Putamen (tissue), 1 donor: ENCODE measurements at places on chromosomes 1 and 21.
A peak's percentile ranks its signal among the peaks of the same experiment; 100 is the strongest.

DNA sequence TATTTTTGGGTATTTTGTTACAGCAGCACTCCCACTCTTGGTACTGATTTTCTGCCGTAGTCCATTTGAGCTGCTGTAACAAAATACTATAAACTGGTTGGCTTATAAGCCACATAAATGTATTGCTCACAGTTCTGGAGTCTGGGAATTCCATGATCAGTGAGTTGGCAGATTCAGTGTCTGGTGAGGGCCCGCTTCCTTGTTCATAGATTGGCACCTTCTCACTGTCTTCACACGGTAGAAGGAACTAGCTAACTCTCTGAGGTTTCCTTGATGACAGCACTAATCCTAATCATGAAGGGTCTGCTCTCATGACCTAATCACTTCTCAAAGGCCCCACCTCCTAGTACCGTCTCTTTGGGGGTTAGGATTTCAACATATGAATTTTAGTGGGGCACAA, 85.2 kb downstream of the HHAT start:
- DNase-seq, result no peak

DNA sequence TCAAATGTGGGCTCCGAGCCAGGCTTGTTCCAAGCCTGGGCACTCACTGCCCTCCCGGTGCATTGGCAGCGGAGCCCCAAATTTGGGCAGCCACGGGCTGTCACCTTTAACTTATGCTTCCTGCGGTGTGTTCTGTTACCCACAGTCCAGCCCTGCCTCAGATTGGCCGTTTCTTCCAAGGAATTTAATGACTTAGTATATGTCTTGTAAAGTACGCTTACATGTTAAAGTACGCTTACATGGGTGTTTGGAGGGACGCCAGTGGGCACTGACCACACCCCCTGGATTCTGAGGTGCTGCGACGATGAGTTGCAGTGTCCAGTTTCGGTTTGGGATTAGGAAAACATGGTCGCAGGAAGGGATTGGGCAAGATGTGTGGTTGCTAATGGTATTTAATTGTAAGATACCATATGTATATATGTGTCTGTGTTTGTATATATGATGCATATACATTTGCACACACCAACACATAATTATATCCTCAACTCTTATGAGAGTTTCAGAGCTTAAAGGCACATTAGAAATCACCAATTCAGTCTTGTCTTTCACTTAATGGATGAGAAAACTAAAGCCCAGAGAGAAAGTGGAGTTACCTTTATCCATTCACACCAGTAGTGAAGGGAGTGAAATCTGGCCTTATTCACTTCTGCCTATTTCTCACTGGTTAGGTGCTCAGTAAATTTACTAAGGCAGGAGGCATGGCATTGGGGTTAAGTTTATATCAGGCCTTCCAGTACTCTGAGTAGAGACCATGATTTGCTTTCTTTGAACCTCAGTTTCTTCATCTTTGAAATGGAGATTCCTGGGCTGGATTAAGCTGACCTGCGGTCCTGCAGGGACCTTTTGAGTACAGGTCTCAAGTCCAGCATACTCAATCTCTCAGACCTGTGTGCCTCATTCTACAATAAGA, 1.0 kb downstream of the SMYD2 start:
- no peak for DNase-seq

- DNase-seq, result no peak
These were observed 448.5 kb upstream of the B3GALT2 start for GRCh38 chr1:193634876-193635275.

DNA sequence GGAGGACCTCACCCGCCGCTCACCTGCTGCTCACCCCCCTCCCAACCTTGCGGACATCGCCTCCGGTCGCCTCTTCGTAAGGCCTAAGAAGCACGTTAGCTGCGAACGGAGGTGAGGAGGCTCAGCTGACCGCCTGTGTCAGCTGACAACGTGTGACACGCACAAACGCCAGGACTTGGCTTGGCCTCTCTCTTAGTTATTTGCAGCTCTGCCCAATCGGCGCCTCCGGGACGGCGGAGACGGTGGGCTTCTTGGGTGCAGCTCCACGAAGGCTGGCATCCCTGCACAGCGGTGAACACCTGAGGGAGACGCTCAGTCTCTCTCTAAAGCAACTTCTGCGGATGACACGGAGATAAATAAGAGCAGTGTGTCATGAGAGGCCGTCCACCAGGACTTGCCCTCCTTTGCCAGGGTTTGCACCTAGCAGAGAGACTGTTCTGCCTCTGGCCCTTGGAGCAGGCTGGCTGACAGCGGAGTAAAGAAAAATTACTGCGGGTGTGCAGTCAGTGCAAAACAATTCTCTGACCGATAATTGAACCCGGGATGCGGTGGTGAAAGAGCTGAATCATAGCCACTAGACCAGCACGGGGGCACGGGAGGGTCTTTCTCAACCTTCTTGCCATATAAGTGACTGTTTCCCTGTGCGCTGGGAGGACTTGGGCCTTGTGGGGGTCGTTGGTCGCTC, 318.9 kb downstream of the FAM72C start:
- no peak for DNase-seq

DNA sequence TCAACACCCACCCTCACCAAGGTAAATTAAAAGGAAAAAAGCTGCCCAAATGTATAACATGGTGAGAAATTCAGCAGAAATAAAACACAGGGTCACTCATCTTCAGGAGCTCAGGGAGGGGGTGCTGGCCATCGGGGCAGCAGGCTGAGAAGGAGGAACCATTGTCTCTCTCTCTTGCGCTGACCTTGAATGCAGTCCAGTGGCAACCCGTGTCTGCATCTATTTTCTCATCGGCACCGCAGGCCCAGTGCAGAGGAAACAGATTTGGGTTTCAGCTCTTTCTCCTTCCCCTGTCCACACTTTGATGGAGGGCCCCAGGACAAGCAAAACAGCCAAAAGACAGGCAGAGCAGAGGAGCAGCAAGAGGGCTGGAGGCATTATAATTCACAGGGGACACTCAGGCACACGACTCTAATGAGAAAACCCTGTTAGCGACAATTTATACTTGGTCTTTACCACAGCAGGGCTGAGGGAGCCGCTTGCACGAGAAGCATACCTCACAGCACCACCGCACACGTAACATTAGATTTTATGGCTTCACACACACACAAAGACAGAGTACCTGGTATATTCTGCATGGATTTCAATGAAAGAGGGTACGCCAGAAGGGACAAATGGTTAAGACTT, 18.6 kb downstream of the MKNK1 start:
- DNase-seq, result no peak

- DNase-seq, result no peak
These were observed 34.4 kb downstream of the PHC2 start for GRCh38 chr1:33396188-33397124.

GRCh38 chr1:168083456-168084325, 53.0 kb downstream of the GPR161 start:
- DNase-seq, result no peak

DNA sequence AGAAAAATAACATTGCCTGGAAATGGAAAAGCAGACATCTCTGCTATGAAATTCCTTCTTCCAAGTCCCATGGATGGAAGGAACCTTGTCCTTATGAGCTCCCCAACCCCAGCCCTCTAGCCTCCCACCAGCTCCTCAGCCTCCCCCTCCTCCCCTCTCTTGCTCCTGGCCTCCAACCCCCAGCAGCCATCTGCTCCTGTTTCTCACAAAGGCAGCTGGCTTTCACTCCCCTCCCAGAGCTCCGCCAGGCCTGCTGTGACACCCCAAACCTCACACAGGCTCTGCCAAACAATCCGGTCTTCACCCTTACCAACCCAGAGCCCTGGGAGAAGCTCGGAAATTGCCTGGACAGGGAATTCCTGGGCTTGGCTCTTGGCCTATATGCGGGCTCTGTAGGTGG, 69.2 kb downstream of the KLHDC7A start:
- no peak for DNase-seq

GRCh38 chr1:109632671-109633346, 13.2 kb downstream of the AMPD2 start:
- DNase-seq, result no peak

GRCh38 chr1:21313886-21314721, 23.8 kb upstream of the ECE1 start:
- no peak for DNase-seq

GRCh38 chr1:234478481-234479309, at the start of gene TARBP1:
TARBP1 (minus strand) TSS chr1:234479179; CDS start chr1:234479103, 76 bp downstream.
- peak; percentile 80 for DNase-seq

GRCh38 chr1:155499263-155499662, 63.3 kb downstream of the ASH1L start:
- no peak for DNase-seq

- no peak for DNase-seq
These were observed 56.6 kb upstream of the GPR88 start for GRCh38 chr1:100481303-100481702.

DNA sequence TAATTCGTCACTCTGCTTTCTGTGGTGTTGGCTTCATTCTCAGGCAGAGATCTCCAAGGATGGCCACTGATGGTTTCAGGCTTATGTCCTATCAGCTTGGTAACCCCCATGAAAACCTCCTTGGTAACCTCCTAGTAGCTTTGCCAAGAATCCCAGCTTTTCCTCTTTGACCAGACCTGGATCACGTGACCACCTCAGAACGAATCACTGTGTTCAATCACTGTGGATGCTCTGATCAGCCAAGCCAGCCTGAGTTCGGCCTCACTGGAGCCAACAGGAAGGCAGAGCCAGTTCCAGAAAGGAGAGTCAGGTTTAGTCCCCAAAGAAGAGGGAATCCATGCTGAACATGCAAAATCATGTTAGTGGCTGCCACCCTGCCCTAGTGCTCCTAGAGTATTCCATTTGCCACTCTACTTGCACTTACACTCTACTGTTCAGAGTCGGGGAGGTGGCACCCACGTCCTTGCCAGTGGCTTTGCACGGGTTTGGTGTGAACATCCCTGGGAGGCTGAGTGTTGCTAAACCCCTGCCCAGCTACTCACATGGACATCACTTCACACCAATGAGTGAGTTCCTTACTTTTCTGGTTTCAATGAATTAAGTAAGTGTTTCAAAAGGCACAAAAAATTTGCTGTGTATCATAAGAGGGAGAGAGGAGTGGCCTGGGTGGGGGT, 33.5 kb upstream of the SSBP3 start:
- no peak for DNase-seq

GRCh38 chr1:185701650-185702049, 32.5 kb upstream of the HMCN1 start:
- no peak for DNase-seq

- no peak for DNase-seq
These were observed 36.1 kb downstream of the KANK4 start for GRCh38 chr1:62282909-62283755.

DNA sequence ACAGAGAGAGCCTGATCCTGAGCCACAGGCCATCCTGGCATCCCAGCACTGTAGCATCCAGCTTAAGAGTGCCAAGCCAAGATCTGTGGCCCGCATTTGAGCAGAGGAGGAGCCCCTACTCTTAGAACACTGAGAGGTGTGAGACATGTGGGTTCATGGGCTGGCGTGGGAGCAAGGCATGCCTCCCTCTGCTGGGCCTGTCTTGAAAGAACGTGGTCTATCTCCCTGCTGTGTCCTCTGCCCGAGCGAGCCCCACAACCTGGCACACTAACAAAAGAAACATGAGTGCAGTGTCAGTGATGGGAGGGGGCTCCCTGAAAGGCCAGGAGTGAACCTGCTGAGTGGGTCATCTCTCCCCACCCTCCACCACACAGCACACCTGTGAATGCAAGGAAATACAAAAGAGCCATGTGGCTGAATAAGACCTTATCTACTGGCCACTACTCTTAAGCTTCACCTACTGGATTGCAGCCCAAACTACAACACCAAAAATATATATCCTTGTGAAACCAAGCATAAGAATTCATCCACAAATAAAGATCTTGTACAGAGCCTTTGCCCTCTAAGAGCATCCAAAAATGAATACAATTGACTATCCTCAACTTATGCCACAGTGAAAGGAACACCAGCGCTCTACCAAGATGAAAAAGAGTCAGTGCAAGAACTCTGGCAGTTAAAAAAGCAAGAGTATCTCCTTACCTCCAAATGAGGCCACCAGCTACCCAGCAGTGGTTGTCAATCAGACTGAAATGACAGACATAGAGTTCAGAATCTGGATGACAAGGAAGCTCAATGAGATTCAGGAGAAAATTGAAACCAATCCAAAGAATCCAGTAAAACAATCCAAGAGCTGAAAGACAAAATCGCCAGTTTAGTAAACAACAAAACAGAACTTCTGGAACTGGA, 259.4 kb upstream of the DAB1 start:
- no peak for DNase-seq

GRCh38 chr1:156083800-156084790, 1.8 kb upstream of the MEX3A start:
- DNase-seq, result no peak

- no peak for DNase-seq
These were observed 71.7 kb upstream of the SIM2 start for GRCh38 chr21:36627242-36627641.

- no peak for DNase-seq
These were observed 207.0 kb downstream of the TNR start for GRCh38 chr1:175536369-175536768.

DNA sequence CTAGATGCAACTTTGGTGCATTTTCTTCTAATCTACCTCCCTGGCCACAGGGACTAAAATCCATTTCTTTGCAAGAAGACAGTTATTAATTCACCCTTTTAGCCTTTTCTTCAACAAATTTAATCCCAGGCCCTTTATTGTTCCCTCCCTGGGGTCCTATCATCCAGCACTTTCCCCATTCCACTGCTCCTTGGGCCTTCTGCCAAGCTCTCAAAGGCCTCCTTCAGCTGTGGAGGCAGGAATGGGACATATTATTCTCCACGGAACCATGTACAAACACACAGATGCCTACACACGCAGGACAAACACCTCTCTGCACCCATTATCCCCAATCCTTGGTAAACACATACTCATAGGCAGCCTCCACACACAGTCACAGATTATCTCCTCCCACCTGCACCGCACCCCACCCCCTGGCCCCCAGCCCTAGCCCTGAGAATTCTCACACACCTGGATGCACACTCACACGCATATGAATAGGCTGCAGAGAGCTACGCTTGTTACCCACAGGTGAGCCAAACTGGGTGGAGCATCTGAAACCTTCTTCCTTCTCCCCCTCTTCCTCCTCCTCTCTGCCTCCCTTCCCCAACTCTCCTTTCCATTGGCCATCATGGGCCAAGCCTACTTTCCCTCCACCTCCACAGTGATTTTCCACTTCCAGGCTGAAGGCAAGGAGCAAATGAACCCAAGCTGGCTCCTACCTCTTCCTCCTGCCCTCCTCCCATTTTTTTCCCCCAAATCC, 11.7 kb downstream of the TAGLN2 start:
- DNase-seq, result no peak

DNA sequence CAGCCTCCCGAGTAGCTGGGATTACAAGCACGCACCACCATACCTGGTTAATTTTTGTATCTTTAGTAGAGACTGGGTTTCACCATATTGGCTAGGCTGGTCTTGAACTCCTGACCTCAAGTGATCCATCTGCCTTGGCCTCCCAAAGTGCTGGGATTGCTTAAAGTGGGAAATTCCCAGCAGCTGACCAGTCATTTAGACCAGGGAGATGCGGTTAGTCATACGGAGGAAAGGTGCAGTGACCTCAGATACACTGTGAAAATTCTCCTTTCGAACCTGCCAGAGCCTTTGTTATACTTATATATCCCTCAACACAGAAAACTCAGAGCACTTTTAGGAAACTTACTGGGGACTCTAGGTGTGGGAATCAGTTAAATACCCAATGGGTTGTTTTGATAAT, 39.6 kb downstream of the MAP10 start:
- no peak for DNase-seq
